NCI-H2171 (cell line): ENCODE measurements at places on chromosomes 5 and 9.

DNA sequence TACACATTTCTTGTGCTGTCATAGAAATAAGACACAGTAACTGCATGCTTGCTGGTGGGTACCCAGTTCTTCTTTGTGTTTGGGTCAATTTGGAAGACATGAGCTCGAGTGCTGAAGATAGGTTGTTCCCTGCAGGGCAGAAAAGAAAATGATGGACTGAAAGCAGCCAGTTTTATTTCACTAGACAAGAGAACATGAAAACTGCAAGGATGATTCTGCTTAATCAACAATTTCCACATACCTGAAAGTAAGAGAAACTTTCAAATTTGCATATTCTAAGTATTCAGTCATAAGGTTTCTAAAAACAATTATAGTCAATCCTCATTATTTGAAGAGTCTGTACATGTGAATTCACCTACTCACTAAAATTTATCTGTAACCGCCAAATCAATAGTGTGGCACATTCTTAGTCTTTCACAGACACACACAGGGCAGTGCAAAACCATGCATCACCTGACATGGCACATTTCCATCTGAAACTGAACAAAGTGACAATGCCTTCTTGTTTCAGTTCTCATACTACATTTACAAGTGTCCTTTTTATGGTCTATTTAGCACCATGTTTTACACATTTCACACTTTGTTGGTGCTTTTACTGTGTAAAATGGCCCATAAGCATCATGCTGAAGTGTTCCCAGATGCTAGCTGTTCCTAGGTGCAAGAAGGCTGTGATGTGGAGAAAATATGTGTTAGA lies 56.9 kb downstream of the HOMER1 start:
- no peak for DNase-seq

GRCh38 chr5:137478043-137478442 lies 21.1 kb downstream of the SPOCK1 start:
- DNase-seq: no peak

DNA sequence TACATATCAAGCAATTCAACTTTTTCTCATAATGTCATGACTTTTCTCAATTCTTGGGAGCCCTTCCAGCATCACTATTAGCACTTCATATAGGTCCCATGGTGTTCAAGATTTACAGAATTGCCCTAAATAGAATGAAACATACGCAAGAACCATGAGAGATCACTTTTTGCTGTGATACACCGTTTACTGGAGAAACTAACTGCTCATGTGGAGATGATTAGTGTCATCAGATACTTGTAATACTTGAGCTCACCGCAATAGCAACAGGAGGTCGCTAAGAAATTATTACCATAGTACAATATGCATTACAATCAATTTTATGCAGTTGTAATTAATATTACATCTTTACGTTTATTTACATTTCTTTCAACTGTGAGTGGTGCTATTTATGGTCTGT lies 4.8 kb upstream of the PCSK5 start:
- no peak for DNase-seq

GRCh38 chr5:162607879-162608278 lies 540.3 kb downstream of the GABRG2 start:
- DNase-seq: no peak

- no peak for DNase-seq
Measured at GRCh38 chr9:98201102-98201501, 8.7 kb upstream of the CORO2A start.

GRCh38 chr5:135705141-135705631 lies 126.4 kb upstream of the CXCL14 start:
- no peak for DNase-seq

DNA sequence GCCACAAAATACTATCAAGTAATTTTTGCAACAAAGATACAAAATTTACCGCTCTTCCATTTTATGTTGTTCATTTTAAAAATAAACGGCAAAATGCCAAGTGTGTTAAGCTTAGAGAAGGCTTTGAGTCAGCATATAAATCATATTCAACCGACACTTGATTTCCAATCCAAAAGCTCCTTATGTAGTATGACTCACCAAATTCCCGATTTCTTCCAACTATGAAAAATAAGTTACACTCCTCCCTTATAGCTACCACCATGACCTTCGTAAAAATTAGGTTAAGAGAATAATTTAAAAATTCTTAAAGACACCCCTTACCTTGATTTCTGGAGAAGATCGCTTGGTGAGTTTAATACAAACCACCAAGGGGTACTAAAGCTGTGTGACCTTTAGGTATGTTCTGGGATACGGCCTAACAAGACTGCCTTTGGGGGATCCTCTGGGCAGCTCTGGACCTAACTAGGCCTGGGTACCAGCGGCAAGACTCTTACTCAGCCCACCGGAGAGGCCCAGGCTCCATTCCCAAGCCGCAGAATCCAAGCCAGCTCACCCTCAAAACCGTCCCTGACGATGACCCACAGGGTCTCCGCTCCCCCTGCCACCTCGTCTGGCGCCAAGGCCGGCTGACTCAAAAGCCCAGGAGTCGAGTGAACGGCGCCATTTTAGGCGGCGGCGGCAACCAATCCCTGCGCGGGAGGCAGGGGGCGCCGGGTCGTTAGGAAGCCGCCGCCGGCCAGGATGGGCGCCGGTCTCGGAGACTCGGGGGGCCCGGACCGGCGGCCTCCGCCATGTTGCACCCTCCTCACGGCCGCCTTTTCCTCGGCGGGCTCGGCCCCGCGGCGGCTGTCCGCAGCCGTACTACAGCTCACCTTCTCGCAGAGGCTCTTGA lies 739 bp downstream of the PPP2CA start:
- peak; percentile 50 for DNase-seq

GRCh38 chr9:137168573-137168903 lies 1.3 kb downstream of the LRRC26 start:
- DNase-seq: peak; percentile 33

GRCh38 chr9:135284386-135285134 lies 195.0 kb upstream of the PPP1R26 start:
- DNase-seq: no peak

- DNase-seq: no peak
Measured at GRCh38 chr9:98356326-98356725, 100.9 kb upstream of the TBC1D2 start.

- peak; percentile 33 for DNase-seq
Measured at GRCh38 chr9:96317335-96317980, 15.5 kb upstream of the HSD17B3 start.

DNA sequence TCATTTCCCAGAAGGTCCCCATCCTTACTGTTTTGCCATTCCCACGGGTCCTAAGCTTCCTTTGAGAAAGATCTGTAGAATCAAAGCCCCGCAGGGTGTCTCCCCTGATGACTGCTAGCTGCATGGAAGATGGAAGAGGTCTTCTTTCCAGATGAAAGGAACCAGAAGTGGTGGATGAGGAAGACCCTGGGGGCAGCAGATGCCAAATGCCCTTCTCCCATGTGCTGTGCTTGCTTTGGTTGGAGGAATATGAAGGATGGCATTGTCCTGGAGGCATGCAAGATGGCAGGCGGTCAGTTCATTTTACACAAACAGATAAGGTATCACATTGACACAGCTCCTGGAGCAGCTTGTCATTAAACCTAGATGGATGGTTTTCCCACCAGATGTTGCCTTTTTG lies 25.8 kb upstream of the CER1 start:
- DNase-seq: no peak

GRCh38 chr9:10525972-10526371 lies 86.8 kb downstream of the PTPRD start:
- DNase-seq: no peak

GRCh38 chr5:76641514-76642120 lies 18.4 kb upstream of the F2RL2 start:
- no peak for DNase-seq

DNA sequence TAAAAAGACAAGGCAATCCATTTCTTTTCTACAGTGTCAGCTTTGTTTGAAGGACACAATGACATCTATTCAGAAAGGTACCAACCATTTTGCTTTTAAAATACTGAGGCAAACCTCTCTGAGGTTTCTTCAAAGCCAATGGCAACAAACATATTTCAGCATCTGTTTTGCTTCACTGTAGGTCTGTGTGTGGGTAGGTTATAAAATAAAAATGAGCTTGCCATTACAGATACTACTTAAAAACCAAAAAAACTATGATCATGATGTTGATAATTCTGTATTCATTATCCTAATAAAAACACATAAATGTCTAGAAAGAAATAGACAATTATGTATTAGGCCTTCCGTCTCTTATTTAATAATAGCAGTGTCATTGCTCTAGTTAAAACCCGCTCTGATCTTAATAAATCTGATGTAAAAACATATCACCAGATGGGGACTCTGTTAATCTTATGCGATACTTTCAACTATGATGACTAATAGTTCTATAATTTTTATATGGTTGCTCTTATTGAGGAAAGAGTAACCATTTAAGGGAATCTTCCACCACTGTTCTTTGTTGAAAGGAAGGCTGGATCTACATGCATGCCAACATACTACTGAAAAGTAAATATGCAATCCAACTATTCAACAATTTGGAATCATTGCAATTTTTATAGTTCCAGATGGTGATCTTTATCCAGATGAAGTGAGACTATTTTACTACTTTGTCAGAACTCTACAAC lies 647.2 kb downstream of the PDE4D start:
- no peak for DNase-seq

DNA sequence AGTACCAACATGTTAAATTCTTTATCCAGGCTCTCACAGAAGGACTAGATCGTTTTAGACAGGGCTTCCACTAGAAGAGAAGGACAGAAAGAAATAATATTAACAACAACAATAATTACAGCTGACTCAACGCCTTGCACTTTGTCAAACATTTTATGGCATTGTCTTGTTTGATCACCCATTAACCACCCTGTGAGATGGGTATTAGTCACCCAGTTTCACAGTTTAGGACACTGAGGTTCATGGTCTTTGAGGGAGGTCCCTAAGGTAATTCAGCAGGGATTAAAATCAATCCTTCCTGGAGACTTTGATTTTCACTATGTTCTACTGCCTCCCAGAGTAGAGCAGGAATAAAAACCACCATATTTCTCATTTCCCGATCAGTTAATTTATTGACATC lies 51.4 kb upstream of the BNC2 start:
- no peak for DNase-seq

- no peak for DNase-seq
Measured at GRCh38 chr5:81762401-81762800, 11.5 kb upstream of the SSBP2 start.

- DNase-seq: no peak
Measured at GRCh38 chr5:171678646-171679045, 107.0 kb upstream of the SMIM23 start.

- DNase-seq: no peak
Measured at GRCh38 chr5:6729386-6730310, 16.4 kb downstream of the TENT4A start.

DNA sequence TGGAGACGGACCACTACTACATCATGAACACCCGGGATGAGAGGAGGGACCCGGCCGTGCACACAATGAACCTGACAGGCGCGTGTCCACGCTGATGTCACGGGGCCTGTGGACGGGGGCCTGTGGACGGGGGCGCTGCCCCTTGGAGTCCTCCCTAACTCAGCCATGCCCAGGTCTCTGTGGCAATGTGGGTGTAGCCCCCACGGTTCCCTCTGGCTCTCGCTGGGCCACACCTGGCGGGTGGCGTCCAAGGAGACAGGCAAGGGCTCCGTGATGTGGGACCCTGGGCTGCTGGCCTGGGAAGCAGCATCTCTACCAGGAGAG lies 22.1 kb downstream of the PAEP start:
- DNase-seq: no peak

- no peak for DNase-seq
Measured at GRCh38 chr9:96667363-96667728, 12.2 kb upstream of the PRXL2C start.

- no peak for DNase-seq
Measured at GRCh38 chr5:59847586-59847985, 45.9 kb downstream of the PDE4D start.

GRCh38 chr5:135655468-135655815 lies 76.7 kb upstream of the CXCL14 start:
- no peak for DNase-seq

DNA sequence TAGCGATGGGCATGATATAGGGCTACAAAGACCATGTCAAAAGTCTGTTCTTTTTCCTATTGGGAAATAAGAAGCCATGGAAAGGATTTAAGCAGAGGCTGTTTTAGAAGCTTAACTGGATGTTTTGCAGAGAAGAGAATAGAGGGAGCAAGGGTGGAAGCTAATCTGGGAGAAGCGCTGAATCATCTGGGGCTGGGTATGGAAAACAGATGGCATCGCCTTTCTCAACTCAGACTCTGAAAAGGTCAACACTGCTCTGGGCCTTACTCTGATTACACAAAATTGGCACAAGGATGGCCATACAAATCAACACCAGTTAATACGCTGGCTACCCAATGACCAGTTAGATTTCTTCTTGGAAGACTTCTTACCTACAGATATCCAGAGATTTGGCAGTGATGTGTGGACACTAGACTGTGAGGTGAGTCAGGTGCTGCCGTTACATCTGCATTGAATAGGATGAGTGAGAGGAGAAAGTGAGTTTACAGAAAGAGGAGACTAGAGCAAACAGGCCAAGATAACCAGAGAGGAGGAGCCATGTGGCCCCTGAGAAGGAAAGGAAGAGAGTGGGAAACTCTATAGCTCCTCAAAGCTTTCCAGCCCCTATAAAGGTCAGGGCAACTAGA lies 6.2 kb upstream of the TCERG1 start:
- no peak for DNase-seq

- no peak for DNase-seq
Measured at GRCh38 chr5:50770441-50770840, 104.0 kb downstream of the PARP8 start.

- no peak for DNase-seq
Measured at GRCh38 chr5:80052464-80052863, 17.3 kb downstream of the THBS4 start.

DNA sequence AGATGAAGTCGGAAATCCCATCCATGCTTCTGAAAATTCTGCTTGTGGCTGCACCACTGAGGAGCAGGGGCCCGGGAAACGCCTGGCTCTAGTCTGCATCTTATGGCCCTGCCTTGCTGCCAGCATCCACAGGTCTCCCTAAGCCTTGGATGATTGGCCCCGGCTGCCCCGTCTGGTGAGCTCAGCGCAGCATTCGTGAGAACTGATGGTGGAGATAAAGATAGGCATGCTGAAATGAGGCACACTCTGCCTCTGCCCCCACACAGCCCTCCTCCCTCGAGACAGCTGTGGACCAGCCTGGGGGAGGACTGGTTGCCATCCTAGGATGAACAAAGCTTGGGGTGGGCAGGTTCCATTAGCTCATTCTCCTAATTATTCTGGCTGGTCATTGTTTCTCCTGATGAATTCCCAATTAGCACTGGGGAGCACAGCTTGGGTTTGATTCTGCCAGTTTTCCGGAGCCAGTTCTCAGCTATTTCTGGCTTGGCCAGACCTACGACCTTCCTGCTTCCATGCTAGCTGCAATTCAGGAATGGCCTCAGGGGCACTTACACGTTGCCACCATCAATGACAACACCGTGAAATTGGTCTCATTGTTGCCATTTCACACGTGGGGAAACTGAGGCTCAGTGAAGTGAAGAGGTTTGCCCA lies 62.8 kb upstream of the CPEB4 start:
- no peak for DNase-seq

- no peak for DNase-seq
Measured at GRCh38 chr9:107727086-107727780, 237.7 kb upstream of the KLF4 start.

DNA sequence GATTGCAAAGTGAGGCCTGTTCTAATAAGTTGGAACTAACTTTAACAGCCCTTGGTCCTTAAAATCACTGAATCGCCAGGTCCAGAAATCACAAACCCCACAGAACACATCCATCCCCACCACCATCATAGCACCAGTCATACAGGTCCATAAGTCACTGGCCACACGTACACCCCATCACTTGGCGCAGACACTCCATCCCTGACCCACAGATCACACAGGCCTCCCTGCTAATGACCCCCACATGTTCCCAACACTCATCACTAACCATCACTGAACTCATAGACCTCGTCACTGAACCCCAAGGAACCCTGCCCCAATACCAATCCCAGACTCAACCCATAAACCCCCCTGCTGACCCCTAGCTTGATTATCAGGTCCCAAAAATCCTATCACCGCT lies 41.2 kb upstream of the ZNF300 start:
- DNase-seq: no peak
